ENCODE measurements at places on chromosomes 3 and 15.

- no peak for DNase-seq
Observed at GRCh38 chr3:32872487-32873382, 54.9 kb downstream of the TRIM71 start.

DNA sequence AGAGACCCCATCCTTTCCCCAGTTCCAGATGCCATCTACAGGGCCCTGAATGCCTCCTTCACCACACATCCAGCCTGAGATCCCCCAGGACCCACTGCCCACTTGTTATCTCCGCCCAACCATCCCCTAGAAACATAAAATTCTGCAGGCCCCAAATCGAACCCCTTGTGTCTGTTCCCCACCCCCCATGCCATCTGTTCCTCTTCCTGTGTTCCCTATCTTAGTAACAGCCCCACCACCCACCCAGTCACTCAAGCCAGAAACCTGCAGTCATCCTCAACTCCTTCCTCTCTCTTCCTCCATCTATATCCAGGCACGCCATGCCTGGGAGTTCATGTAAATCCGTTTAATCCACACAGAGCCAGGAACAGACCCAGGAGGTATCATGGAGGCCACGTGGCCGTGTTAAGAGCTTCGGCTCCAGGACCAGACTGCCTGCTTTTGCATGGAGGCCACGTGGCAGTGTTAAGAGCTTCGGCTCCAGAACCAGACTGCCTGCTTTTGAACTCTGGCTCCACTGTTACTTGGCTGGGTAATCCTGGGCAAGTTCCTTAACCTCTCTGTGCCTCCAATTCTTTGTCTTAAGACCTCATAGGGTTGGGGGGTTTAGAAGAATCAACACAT lies 4.8 kb downstream of the CSRNP1 start:
- no peak for DNase-seq

GRCh38 chr3:188284455-188285212 lies 130.7 kb downstream of the LPP start:
- DNase-seq = no peak

DNA sequence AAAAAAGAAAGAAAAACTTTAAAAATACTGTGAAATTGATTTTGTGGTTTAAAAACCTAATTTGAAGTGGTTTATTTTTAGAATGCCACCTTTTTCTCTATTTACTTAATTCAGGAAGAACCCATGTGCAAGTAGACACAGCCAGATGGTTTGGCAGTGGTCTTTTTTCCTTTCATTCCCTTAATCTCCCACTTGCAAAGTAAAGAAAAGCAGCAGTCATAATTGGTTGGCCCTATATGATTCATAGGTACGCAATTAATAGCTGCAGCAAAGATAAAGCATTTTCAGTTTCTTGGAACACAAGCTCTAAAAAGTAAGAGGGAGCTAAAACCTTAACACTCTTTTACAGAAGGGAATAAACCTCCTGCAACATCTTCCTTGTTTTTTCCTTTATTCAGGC lies 115.3 kb downstream of the MECOM start:
- no peak for DNase-seq

- DNase-seq = no peak
Observed at GRCh38 chr3:42545284-42545900, 36.4 kb downstream of the SEC22C start.

DNA sequence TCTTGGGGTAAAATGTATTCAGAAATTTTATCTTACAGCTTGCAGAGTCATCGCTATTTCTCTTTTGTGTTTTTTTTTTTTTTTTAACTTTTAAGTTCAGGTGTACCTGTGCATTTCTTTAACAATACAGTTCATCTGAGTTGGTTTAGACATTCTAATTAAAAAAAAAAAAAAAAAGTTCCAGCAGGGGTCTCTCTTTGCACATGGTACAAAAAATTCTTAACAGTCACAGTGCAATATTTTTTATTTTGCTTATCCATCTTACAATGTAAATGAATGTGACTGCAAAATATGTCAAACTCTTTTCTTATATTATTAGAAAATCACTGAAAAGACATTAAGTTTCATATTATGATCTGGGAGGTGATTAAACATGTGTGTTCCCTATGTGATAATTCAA lies 47.5 kb upstream of the SLC9A9 start:
- peak; percentile 8 for DNase-seq

GRCh38 chr3:195451373-195452015 lies 8.7 kb upstream of the ACAP2 start:
- DNase-seq = no peak

GRCh38 chr3:13145131-13145825 lies 72.0 kb upstream of the IQSEC1 start:
- DNase-seq = no peak

- no peak for DNase-seq
Observed at GRCh38 chr3:105614288-105615030, 247.8 kb downstream of the ALCAM start.

DNA sequence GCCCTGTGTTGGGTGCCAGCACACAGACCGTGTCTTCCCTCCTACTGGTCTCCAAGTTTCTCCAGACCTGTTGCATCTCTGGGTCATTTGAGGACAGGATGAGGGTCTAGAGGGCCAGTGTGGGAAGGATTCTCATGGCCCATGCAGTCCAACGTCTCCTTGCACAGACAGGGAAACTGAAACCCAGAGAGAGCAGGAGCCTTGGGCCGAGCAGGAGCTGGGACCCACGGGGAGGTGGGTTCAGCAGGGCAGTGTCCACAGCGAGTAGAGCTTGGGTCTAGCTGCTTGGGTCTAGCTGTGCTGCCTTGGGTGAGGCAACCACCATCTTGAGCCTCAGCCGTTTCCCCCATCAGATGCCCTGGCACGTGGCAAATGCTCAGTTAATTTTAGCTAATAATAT lies 32.3 kb downstream of the HDAC11 start:
- DNase-seq = no peak

DNA sequence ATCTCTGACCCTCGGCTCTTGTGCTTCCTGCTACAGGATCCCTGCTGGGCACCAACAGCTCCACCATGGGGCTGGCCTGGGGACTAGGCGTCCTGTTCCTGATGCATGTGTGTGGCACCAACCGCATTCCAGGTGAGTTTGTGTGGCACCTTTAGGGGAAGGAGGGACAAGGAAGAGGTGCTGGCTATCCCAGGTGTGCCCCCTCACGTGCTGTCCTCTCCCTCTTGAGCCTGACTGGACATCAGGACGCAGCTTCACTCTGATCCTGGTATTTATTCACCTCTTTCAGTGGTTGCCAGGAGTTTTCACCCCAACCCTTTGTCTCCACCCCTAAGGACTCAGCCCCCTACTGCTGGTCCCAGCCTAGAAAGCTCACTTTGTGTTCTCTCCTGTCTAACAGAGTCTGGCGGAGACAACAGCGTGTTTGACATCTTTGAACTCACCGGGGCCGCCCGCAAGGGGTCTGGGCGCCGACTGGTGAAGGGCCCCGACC lies 960 bp downstream of the THBS1 start:
- no peak for DNase-seq

GRCh38 chr3:68483041-68483440 lies 449.3 kb downstream of the TAFA4 start:
- no peak for DNase-seq

- no peak for DNase-seq
Observed at GRCh38 chr3:14946236-14946635, 1.1 kb upstream of the NR2C2 start.

DNA sequence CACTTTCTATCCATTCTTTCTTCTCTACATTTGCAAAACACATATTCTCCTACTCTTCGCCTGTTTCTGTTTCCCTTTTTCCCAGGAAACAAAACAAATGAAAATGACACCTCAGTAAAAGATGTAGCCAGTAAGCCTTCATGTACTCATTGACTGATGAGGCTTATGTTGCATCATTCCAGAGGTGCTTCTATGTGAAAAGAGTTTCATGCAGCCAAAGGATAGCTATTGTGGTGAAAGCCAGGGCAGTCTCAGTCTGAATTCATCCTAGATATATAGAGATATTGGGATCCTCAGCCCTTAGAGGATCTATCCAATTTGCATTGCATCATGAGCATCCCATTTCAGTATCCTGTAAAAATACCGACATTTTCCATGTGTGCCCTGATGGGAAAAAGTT lies 267.3 kb downstream of the GAP43 start:
- no peak for DNase-seq

DNA sequence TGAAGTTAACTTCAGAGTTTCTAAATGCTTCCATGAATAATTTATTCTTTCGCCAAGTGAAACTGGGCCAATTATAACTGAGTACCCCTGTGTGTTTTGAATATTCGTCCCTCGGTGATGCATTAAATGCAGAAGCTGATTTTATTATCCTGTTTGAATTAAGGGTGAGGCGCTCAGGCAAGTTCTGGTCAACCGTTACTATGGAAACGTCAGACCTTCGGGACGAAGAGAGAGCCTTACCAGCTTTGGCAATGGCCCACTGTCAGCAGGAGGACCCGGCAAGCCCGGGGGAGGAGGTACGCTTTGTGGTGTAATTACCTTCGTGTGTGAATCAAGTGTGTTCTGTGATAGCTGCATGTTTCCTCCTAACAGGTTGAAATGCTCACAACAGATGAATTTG lies 239.8 kb downstream of the ITPR1 start:
- DNase-seq = no peak
